ENCODE measurements at places on chromosomes 6 and 20. TPM values are rescaled to one million over a fixed set of nuclear protein-coding genes. Genes with fewer than 3 reads are reported as not detected.

DNA sequence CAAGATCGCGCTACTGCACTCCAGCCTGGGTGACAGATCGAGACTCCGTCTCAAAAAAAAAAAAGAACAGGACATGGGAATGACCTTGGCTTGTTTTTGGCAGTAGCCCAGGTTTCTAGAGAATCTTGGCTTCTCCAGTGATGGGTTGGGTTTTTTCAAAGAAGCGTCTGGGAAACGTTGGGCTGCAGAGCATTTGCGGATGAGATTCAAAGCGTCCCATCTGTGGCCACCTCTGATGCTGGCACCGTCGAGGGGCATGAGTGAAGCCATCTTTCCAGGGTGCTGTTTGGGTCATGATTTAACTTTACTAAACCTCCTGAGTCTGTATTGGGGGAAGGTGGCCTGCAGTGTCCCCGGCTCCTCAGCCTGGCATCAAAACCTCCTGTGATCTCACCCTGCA lies 43.2 kb upstream of the SRF start:
- no peak for DNase-seq

NKX2-4 gene
- total RNA-seq, result not detected

GRCh38 chr6:37732688-37733087 lies 35.0 kb upstream of the MDGA1 start:
- no peak for DNase-seq

DNA sequence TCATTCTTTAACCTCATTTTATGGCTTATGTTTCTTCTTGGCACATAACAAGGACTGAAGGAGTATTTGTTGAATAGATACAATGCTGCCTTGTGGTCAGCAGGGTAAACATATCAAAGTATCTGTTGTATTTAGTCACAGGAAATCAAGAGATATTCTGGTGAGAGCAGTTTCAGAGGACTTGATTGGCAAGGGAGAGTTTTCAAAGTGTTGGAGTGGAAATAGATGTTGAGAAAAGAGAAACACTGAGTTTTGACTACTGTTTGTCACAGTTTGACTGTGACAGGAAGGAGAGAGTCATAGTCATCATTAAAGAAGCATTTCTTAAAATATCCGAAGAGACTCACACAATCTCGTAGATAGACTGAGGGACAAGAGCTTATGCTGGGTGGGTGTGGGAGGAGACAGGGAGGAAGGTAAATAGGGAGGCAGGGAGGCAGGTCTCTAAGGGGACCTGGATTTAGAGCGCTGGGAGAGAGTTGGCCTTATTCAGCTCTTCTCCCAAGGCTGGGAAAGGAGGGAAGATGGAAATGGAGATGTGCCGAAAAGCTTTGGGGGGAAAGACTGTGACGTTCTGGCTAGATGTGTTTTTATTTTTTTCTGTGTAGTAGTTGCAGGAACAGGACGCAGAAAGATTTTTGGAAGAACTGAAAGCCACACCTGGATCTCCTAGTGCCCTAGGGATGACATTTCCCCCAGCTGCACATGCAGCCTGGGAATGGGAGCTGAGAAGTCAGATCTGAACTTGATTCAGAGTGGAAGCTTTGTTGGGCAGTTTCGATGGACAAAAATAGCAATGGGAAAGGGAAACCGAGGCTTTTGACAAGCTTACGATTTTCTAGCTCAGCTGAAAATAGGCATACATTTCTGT lies 65.0 kb upstream of the IFNGR1 start:
- DNase-seq, result no peak

DNA sequence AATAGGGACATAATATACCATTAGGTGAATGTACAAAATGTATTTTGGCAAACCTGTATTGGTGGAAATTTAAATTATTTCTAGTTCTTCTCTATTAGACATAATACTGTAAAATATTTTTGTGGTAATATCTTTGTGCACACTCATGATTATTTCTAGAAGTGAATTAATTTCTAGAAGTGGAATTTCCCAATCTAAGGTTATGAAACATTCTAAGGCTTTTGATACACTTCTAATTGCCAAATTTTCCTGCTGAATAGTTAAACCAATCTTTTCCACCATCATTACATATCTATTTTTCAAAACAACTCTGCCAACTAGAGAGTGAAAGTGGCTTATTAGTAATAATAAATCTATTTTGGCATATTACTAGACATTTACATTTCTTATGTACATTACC lies 1.8 kb upstream of the CCND3 start:
- no peak for DNase-seq

HLA-DQB2 gene
- 112 TPM for total RNA-seq

- no peak for DNase-seq
Measured at GRCh38 chr6:37699138-37699766, 1.6 kb upstream of the MDGA1 start.

SLC17A1 gene
- not detected for total RNA-seq

GRCh38 chr6:93293872-93294271 lies 125.5 kb downstream of the EPHA7 start:
- no peak for DNase-seq

GRCh38 chr6:31354158-31354863 lies 2.7 kb downstream of the HLA-B start:
- peak; percentile 52 for DNase-seq

DNA sequence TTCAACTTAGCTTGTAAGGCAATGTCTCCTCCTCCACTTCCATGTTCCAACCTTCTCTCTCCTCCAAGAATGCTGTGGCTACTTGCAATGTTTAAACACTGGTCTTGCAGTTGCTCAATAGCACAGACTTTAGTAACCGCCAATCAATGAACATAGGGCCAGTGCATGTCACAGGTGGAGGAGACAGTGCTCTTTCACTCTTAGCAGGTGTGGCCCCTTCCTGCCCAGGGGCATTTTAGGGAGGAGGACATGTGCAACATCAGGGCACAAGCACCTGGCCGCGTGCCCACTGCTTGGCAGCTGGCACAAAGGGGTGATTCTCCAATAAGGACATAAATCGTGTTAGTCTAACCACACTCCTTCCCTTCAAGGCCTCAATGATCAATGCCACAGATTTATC lies 41.3 kb downstream of the ADGRF1 start:
- no peak for DNase-seq

- no peak for DNase-seq
Measured at GRCh38 chr20:58019850-58020625, 208.4 kb downstream of the ANKRD60 start.

LY6G5C gene
- total RNA-seq, result 2.1 TPM

All from B cell (primary cell).